ENCODE measurements at places on chromosomes 12 and 14. TPM values are rescaled to one million over a fixed set of nuclear protein-coding genes. Genes with fewer than 3 reads are reported as not detected.

GRCh38 chr14:79395061-79395460 is 816.2 kb downstream of the DIO2 start:
- peak; percentile 3 for DNase-seq

- no peak for DNase-seq
These were observed 2.9 kb upstream of the CLMN start for GRCh38 chr14:95322651-95323050.

DNA sequence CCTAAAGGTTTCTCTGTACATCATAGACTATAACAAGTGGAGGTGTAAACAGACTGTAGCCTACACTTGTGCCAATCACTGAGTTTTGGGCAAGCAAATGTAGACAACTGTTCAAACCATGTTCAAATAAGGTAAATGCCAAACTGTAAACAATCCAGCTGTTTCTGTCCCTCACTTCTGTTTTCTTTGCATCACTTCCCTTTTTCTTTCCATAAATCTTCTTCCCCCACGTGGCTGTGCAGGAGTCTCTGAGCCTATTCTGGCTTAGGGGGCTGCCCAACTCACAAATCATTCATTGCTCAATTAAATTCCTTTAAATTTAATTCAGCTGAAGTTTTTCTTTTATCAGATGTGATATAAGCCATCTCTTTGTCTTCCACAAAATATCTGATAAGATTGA is 65.1 kb upstream of the CPM start:
- peak; percentile 33 for DNase-seq

DNA sequence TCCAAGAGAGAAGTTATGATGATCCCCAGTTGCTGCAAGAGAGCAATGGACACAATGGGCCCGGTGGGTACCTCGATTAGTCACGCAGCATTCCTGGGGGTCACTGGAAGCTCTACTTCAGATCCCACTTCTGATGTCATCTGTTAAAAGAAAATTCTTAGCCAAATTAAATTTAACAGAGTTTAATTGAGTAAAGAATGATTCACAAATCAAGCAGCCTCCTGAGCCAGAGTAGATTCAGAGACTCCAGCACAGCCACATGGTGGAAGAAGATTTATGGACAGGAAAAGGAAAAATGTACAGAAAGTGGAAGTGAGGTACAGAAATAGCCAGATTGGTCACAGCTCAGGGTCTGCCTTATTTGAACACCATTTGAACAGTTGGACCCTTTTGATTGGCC is 107.5 kb downstream of the SPTSSA start:
- no peak for DNase-seq

DNA sequence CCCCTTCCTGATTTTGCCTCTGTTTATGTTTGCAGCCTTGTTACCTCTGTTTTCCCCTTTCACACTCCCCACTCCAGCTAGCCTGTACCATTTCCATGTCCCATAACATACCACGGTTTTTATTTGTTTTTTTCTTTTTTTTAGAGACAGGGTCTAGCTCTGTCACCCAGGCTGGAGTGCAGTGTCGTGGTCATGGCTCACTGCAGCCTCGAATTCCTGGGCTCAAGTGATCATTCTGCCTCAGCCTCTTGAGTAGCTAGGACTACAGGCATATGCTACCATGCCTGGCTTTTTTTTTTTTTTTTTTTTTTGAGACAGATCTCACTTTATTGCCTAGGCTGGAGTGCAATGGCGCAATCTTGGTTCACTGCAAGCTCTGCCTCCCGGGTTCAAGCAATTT is 18.4 kb upstream of the SAMD4A start:
- no peak for DNase-seq

DNA sequence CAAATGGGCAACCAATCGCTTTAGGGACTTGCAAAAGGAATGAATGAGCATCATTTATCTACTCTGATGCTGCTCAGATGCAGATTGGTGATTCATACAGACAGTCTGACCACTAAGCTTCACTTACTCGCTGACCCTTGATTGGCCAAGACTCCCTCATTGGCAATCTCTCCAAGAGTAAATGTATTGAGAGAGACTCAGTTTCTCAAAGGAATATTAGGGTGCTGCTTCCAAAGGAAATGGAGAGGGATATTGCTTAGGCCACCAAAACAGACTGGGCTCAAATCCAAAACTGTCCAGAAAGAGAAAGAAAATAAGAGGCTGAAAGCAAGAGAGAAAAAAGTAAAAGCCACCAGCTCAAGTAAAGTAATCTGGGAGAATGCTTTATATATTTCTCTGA is 785.2 kb downstream of the GALC start:
- DNase-seq = peak; percentile 67

DNA sequence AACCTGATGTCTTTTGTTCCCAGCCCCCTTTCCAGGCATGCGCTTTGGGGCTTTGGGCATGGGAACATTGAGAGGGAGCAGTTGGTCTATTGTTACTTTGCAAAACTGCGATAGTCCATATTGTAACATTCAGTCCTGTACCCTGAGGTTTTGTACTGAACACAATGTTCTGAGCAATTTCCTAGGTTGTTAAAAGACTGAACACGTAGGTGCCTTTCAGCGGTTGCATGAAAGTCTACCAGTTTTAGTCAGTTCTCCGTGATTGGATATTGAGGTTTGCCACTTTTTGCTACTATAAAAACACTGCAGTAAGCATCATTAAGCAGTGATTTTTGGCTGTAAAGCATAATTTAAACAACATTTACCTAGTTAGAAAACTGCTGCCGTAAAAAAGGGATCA is 20.1 kb downstream of the NGB start:
- no peak for DNase-seq

DNA sequence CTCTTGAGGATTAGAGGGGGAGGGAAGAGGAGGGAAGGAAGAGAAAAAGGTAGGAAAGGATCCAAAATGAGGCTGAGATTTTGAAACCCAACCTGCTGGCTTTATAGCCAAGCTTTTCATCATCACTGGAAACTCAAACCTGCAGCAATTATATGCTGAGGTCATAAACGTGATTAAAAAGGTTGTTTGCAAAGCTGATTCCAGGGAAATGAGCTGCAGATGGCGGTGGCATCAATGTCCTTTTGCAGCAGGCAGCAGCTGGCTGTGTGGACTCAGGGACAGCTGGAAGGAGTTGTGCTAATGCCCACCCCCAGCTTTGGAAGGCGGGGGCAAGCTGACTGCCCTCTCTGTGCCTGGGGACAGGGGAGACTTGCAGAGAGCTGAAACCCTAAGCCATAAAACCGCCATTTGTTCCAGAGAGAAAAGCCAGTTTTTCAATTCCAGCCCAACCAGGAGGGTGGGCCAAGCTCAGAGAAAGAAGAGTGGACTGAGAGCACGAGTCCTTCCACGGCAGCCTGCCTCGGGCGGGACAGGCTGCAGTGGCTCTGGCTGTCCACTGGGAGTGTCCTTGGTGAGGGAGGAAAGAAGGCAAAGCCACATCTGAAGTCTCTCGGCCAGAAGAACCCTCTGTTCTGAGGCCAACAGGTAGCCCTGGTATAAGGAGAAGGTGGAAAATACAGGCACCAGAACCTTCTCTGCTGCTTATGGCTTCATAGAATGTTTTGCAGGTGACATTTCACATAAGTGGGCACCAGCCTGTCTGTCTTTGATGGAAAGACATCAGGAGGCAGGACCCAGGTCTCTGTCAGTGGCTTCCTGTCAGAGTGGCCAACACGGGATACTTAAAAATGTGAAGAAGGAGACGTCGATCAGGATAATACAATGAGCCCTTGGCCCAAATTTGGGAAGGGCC is 90.7 kb downstream of the SINHCAF start:
- DNase-seq = peak; percentile 89

DNA sequence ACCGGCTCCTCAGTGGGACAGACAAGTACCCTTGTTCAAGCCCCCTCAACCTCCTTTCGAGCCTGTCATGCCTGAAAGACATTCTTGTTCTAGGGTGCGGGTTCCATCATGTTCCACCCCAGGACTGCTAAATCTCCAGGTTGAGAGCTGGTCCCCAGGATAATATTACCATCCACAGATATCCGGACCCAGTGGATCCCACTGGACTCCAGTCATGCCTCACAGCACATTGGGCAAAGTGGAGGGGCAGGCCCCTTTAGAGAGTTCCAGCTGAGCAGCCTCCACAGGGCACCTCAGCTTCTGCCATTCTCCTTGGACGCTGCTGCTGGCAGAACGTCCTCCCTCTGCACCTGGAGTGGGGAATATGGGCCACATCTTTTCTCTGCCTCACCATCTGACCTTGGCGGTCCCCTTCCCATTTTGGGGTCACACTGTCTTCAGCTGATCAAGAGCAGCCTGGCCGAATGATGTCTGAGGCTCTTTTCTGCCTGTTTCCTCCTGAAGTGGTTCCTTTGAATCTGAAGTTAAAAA is 137.4 kb downstream of the BCL11B start:
- no peak for DNase-seq

- no peak for DNase-seq
These were observed 7.6 kb downstream of the SLC7A8 start for GRCh38 chr14:23175823-23176222.

DNA sequence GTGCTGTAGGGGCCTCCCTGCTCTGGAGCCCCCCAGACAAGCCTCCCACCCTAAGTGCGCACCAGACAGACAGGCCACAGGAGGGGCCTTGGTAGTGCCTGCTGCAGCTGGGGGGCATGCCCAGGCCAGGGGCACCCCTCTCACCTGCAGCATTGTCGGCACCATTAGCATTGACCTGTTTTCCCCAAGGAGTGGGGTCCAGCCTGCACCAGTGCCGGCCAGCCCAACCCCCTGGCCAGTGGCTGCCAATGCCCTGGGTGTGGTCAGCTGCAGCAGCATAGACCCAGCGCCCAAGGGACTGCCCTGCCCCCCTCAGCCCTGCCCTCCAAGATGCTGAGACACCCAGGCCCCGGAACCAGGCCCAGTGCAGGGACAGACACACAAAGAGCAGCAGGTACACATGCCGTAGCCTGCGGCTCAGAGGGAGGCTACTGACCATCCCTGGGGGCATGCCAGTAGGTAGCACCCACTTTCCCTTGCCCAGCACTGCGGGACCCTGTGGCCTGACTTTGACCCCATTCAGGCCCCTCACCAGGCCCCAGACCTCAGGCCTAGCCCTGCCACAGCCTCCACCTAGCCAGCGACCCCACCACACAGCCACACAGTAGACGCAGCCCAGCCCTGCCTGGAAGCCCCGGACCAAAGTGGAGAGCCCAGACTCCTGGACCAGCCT is 1.0 kb downstream of the AHNAK2 start:
- DNase-seq = peak; percentile 21

DNA sequence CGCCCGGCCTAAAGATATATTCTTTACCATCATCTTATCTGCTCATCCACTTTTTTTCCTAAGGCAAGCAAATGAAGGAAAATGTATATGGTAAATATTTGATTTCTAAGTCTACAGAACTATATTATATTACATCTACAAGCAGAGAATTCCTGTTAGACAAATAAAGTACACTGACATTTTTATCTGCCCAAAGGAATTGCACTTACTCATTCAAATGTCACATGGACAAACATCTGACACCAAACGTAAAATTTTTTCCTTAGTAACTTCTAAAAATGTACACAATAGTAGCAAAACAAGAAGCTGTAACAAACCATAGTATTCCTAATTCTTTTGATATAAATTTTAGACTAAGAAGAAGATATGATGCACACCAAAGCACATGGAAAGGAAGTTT is 51.0 kb downstream of the SPPL3 start:
- DNase-seq = no peak

The KRT4 gene
- total RNA-seq = 0.04 TPM

The CCDC177 gene
- total RNA-seq = under 0.01 TPM

The PLXNC1 gene
- total RNA-seq = 11.7 TPM

Data from muscle of leg (tissue), 16 donors.